Cortex of kidney (tissue), 1 donor: ENCODE measurements at places on chromosomes 13 and 19.

DNA sequence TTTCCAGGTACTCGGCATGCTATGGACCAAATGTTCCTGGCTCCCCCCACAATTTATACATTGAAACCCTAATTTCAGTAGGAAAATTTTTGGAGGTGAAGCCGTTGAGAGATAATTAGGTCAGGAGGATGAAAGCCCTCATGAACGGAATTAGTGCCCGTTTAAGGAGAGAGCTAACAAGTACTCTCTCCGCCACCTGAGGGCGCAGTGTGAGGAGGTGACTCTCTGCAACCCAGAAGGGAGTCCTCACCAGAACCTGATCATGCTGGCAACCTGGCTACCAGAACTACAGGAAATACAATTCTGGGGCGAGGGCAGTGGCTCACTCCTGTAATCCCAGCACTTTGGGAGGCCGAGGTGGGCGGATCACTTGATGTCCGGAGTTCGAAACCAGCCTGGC is 397.8 kb downstream of the SLITRK5 start:
- no peak for DNase-seq

- DNase-seq = no peak
Observed at GRCh38 chr13:89267734-89268133, 1596.6 kb downstream of the SLITRK5 start.

GRCh38 chr19:4238831-4239230 is 8.0 kb upstream of the YJU2 start:
- no peak for DNase-seq

- DNase-seq = no peak
Observed at GRCh38 chr13:51687947-51688714, 103.9 kb downstream of the WDFY2 start.

- DNase-seq = no peak
Observed at GRCh38 chr13:94362411-94362909, 117.0 kb downstream of the DCT start.

GRCh38 chr19:3053218-3053621 is 9.1 kb downstream of the TLE5 start:
- DNase-seq = no peak

GRCh38 chr13:33471204-33471603 is 185.6 kb upstream of the STARD13 start:
- DNase-seq = no peak

DNA sequence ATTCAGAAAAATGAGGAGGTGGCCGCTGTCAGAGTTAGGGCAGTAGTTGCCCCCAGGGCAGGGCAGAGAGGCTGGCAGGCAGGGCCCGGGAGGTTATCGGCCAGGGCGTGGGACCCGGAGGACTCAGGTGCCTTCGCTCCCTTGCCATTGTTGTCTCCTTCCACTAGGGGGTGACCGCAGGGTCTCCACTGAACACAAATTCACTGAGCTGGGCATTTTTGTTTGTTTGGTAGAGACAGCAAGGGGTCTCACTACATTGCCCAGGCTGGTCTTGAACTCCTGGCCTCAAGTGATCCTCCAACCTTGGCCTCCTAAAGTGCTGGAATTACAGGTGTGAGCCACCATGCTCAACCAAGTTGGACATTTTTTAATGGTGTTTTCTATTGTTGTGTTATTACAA is 25.1 kb downstream of the CARS2 start:
- no peak for DNase-seq

- no peak for DNase-seq
Observed at GRCh38 chr19:16652854-16653253, 7.1 kb downstream of the SMIM7 start.

- DNase-seq = no peak
Observed at GRCh38 chr13:103099722-103100293, 33.6 kb upstream of the SLC10A2 start.

DNA sequence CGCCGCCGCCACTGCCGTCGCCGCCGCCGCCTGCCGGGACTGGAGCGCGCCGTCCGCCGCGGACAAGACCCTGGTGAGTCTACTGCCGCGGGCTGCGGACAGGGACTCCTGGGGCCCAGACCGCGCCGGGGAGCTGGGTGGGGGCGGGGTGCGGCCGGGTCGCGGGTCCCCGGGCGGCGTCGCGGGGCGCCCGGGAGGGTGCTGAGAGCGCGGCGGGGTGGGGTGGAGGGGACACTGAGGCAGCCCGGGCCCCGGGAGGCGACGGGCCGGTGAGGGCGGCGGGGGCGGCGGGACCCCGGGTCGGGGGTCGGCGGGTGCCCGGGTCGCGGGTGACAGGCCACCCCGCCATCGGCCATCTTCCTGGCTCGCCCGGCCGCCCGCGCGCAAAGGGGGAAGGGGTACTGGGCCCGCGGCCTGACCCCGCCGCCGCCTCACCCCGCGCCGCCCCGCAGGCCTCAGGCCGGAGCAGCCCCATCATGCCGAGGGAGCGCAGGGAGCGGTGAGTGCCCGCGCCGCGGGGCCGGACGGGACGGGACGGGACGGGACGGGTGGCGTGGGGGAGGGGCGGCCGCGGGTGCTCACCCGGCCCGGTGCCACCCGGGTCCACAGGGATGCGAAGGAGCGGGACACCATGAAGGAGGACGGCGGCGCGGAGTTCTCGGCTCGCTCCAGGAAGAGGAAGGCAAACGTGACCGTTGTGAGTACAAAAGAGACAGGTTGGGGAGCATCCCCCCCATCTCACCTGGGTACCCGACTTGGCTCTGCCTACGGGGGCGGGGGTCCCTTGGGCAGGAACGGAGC is 489 bp downstream of the CCNE1 start:
- DNase-seq = no peak

DNA sequence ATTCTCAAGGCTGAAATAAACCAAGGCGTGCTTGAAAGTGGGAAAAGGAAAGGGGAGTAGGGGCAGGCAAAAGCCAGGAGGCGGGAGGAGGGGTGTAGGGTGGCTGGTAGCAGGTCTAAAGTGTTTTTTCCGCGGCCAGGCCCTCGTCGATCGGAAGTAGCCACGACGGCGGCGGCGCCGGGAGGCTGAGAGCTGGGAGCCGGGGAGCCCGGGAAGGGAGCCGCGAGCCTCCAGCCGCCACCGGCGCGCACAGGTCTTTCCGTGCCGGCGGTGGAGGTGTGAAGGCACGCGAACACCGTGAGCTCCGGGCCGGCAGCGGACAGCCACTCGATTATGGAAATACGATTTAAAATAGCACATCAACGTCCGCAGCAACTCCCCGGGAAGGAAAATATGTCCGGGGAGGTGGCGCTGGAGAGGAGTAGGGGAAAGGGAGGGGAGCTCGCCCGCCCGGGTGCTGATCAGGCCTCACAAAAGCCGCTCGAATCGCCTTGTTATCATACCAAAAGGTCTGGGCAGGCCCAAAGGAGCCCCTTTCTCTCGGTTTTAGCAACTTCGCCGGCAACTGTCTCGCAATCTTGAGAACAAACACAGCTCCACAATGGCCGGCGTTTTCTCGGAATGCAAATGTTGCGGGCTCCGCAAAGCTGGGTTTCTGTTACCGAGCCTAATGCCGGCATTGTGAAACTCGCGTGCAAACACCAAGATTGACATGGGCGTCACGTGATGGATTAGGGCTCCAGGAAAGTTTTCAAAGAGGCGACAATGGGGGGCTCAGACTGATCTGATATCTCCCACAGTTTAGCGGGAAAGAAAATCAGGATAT is 2.9 kb upstream of the PCDH8 start:
- no peak for DNase-seq

DNA sequence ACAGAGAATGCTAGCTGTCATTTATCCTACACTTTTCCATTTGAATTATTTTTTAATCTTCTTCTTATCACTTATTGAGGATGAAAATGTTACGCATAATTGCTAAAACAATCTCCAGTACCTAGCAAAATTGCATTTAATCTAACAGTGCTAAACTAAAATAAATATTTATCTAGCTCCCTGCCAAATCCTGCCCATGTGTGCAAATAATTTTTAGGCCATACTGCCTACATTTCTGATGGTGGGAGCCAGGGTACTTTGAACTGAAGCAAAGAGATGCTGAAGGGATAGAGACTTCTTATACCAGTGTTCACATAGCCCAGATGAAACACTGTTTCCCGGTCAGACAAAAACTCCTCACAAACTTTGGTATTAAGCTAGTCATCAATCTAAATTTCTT is 1268.7 kb upstream of the PCDH20 start:
- DNase-seq = no peak

DNA sequence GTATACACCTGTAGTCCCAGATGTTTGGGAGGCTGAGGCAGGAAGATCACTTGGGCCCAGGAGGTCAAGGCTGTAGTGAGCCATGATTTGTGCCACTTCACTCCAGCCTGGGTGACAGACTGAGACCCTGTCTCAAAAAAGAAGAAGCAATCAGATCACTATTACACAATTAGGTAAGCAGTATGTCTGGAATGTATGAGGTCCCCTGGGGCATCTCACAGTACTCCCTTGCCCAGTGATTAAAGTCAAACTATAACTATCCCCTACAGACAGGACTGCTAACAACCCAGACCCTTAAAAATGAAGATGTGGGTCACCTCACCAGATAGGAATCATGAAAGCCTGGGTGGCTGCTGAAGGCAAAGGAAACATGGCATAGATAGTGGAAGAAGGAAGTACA is 9.4 kb upstream of the PAN3 start:
- no peak for DNase-seq
